ENCODE measurements at places on chromosomes 7 and 10.

- no peak for DNase-seq
Measured at GRCh38 chr10:123450956-123451605, 215.1 kb upstream of the GPR26 start.

- DNase-seq: peak; percentile 53
Measured at GRCh38 chr7:128777156-128778123, 1.8 kb upstream of the OPN1SW start.

- peak; percentile 60 for DNase-seq
Measured at GRCh38 chr7:107725138-107725740, 18.7 kb upstream of the CBLL1 start.

DNA sequence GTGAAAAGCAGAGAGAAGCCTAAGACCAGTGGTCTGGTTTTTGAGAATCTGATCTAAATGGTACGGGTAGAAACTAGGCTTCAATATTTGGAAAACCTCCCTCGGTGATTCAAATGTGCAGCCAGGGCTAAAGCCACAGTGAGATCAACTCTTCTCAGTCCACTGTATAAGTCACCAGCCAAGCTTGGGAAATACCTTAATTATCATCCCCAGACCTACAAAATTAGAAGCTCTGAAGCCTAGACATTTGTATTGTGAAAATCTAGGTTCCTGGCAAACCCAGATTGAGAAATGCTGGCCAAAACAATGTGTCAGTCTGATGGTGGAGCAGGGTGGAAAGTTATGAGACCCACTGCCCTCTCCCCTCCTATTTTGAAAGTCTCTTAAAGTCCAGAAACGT, 131.7 kb downstream of the DGKI start:
- DNase-seq: no peak

- peak; percentile 53 for DNase-seq
Measured at GRCh38 chr10:33295851-33296250, 38.6 kb downstream of the NRP1 start.

DNA sequence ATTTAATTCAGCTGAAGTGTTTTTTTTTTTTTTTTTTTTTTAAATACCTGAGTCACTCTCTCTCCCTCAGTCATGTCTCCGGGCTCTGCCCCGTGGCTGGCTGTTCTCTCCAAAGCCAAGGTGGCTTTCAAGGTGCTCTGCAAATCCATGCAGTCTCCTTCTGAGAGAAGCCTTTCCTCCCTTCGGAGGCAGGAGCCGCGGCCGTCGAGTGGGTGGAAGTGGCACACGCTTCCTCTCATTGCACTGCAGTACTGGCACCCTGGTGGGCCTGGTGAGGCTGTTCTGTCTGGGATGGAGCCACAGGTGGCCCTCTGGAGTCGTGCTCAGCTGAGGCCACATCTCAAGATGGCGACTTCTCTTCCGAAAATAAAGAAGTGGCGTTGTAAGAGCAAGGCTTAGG, 221.8 kb downstream of the GLRX3 start:
- DNase-seq: no peak

GRCh38 chr10:112919721-112920120, 30.3 kb upstream of the TCF7L2 start:
- peak; percentile 92 for DNase-seq

DNA sequence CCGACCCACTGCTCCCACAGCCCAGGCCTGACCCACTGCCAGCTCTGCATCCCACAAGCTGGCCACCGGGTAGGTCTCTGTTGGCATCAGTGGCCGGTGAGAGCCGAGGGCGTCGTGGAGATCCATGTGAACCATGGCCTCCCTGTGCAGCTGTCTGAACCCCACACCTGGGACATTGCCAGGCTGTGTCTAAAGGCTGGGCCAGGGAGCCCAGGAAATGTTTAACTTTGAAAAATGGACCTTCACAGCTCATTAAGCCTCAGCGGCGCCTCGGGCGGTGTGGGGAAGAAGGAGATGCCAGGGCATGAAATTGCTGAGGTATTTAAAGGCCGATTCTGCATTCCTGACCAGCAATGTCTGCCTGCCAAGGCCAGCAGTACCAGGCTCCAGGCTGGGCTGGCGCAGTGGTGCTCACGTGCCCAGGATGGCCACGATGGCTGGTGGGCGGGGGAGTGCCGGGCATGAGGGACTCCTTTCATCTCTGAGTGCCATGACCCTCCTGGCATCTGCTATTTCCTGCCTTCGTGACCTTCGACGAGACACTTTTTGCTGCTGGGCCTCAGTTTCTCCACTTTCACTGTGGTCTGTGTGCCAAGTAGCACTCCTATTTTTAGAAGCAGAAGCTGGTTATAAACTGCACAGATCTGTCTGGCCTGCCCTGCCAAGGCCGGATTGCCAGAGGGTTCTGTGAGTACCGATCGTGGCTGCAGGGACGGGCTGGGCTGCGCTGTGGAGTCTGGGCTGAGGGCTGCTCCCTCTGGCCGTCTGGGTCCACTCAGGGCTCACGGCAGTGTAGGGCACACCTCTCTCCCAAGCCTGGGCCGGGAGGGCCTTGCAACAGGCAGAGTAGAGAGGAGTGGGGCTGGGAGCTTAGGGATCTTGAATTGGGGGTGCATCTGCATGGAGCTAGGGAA, 21.8 kb downstream of the ELFN1 start:
- DNase-seq: no peak

GRCh38 chr10:96765406-96766240, 45.3 kb upstream of the PIK3AP1 start:
- peak; percentile 59 for DNase-seq

DNA sequence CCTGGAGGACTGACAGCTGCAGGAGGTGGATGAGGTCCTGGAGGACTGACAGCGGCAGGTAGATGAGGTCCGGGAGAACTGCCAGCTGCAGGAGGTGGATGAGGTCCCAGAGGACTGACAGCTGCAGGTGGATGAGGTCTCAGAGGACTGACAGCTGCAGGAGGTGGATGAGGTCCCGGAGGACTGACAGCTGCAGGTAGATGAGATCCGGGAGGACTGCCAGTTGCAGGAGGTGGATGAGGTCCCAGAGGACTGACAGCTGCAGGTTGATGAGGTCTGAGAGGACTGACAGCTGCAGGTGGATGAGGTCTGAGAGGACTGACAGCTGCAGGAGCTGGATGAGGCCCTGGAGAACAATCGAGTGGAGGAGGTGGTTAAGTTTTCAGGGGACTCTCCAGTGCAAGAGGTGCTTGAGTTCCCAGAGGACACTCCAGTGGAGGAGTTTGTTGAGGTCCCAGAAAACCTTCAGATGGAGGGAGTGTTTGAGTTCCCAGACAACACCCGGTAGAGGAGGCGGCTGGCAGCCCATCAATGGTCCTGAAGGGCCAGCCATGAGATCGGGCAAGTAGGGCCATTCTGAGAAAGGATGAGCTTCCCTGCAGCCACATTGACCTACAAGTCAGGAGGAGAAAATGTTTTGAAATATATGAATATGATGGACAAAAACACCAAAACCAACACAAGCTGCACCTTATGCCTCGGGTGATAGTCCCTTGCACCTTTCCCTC, 4.7 kb upstream of the EIF5AL1 start:
- no peak for DNase-seq

DNA sequence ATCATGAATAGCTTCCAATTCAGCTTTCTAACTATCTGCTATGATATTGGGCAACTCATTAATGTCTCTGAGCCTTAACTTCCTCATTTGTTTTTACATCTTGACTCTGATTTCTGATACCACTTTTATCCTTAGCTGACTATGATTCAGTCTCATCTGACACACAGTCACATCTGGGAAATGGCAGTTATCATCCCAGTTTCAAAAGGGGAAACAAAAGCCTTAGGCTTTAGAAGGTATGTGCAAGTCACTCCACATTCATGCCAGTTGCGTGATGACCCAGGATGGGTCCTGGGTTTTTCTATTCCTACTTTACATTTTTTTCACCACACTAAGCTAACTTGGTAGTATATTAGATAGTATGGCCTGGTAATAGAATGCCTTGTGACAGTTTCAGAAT, 12.7 kb downstream of the SCIN start:
- DNase-seq: no peak

Measured in fibroblast of skin of back (primary cell).